PC-9 (cell line): ENCODE measurements at places on chromosomes 3 and 15. TPM values are rescaled to one million over a fixed set of nuclear protein-coding genes. Genes with fewer than 3 reads are reported as not detected.

DNA sequence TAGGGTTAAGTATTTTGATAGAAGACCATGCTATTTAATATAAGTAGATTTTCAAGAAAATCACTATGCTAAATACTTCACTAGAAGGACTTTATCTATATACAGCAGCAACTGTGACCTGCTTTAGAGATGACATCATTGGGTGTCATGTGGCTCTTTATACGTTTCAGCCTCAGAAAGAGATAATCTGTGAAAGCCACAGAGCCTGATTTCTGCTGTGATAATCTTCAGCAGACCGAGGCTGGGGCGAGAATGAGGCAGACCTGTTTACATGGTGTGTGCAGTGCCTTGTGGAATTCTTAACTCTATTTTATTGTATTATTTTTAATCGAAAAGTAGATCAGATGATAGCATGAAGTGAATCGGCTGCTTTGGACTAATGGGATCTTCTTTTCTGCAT, 471.2 kb downstream of the MFSD1 start:
- DNase-seq = no peak

- DNase-seq = peak; percentile 78
These were observed 5.5 kb downstream of the BMF start for GRCh38 chr15:40102897-40103858.

DNA sequence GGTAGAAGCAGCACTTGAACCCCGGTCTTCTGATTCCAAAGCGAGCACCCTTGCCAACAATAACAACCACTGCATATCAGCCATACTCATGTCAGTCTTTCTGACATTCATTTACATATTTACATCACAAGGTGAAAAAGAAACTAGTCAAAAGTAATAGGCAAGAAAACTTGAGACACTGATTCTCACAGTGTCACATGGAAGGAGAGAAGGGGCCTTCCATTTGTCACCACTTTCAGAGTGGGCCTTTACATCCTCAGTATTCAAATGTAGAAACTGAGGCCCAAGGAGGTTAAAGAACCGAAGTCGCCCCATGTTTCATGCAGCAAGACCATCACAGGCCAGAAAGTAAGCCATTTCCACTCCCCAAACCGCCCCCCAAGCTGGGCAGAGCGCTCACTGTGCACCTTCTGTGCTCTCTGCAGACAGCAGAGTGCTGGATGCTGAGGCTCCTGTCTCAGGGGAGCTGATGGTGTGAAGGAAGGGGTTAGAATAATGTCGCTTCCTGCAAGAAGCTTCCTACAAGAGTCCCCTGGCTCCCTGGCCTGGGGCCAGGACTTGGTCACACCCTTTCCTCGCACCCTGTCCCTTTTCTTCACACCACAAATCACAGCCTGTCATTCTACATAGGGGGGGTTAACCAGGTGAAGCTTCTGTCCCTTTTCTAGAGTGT, 260.1 kb downstream of the UACA start:
- DNase-seq = no peak

GRCh38 chr15:69848551-69849231, 249.0 kb downstream of the TLE3 start:
- DNase-seq = peak; percentile 67

DNA sequence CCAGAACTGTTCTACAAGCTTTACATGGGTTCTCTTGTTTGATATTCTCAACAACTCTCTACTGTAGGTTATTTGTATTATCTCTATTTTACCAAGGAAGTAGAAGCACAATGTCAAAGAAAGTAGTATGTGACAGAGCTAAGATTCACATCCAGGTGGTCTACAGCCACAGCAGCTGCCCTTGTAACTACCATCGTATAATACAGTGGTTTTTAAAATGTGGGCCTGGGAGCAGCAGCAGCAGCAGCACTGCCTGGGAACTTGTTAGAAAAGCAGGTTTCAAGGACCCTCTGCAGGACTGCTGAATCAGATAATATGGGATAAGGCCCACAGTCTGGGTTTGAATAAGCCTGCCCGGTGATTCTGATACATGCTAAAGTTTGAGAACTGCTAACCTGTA, 357.1 kb upstream of the SATB1 start:
- no peak for DNase-seq

DNA sequence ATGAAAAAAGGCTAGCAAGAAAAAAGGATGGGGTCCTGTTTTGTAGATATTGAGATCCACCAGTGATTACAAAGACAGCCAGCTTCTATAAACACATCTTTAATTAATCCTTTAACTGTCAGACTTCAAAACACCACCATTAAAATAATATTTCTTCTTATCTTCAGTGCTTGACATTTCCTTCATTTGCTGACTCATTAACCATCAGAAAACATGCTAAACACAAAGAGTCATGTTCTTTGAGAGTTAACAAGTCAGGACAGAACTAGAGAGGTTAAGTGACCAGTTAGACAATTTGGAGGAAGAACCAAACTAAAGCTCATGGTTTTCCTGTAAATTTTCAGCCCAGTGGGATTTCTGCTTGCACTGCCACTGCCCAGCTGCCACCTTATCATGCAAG, 111.4 kb downstream of the MEIS2 start:
- DNase-seq = no peak

GRCh38 chr3:125069968-125070745, 14.4 kb upstream of the HEG1 start:
- DNase-seq = peak; percentile 39

GRCh38 chr3:32226875-32227500, 11.5 kb upstream of the CMTM8 start:
- no peak for DNase-seq

DNA sequence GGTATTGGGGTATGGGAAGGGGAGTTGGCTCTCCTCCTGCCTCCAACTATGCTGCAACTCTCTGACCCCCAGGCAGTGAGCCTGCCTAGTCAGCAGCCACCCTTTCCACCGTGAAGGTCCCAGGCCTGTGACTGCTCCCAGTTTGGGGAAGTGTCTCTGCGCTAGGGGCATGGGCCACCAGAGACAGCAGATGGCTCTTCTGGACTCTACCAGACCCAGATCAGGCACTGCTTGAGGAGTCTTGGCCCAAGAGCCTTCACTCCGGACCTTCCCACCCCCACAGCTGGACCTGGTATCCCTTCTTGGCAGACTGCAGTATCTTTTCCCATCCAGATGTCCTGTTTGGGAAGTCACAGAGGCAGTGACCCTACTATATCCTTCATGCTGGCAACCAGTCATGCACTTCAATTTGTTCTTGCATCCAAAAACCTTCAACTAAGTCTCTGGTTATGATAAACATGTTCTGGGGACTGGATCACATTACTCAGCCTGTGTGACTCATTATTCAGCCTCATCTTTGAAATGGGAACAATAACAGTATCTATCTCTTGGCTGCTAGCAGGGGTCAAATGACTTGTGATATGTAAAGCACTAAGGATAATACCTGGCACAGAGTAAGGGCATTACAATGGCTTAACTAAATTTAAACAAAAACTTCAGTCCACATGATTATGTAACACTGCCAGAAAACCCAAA, 62.7 kb downstream of the POMGNT2 start:
- DNase-seq = peak; percentile 9

DNA sequence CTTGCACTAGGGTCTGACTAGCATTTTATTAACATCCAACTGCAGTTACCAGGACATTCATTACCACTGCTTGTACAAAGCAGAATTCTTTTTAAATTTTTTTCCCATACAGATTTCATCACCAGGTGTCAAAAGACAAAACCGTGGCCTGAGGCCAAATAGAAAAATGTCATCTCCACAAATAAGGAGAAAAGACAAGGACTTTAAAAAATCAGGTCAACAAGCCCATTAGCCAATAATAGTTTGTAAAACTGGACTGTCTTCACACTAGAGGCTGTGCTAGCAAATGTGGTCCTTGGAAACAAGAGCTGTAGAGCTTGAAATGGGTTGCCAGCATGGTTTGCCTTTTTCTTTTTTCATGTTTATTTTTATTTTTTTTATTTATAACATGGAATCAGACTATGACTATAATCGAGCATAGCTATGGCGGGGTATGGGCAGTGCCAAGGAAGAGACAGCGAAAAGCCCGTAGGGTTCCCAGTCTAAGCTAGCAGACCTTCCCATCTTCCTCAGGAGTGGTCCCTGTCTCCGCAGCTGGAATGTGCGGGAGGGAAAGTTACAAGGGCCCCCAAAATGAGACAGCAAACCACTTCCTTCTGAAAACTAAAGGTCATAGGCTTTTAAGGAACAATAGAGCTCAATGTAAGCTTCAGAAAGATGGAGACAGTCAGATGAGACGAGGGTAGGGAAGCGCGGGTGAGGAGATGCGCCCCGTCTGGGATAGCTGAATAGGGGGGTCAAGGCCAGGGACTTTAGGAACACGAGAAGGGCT, 1.5 kb downstream of the PTPN9 start:
- DNase-seq = no peak

DNA sequence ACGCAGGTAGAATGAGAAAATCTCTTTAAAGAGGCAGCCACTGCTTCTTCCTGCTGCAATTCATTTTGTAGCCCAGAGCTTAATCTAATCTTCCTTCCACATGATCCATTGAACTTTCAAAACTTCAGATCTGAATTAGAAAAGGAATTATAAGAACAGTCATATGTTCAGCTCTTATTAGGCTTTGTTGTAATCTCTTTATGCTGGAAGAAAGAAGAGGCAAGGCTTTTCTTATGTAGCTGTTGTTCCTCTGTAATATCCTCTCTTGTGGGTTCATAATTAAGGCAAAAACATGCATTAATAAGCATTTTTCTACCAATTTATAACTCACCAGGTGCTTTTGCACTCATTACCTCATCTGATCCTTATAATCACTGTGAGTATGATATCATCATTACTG, 634.9 kb upstream of the CFAP20DC start:
- no peak for DNase-seq

DNA sequence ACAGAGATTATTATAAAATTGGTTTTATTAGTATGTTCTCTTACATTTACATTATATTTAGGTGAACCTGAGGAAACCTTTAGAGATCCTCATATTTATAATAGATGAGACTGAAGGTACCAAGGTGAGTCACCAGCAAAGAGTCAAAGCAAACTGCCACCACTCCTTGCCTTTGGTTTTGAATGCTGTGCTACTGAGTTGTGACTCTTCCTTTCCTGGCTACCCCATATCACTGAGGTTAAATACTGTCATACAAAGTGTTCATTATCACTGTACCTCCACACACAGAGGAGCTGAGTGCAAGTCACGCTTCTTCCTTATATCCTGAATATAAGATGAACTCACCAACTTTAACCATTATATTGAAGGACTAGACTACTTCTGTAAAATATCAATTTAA, 168.2 kb downstream of the CBLB start:
- DNase-seq = no peak

The SLC9A9 gene
- total RNA-seq = 1.7 and 2.7 TPM in 2 replicates

DNA sequence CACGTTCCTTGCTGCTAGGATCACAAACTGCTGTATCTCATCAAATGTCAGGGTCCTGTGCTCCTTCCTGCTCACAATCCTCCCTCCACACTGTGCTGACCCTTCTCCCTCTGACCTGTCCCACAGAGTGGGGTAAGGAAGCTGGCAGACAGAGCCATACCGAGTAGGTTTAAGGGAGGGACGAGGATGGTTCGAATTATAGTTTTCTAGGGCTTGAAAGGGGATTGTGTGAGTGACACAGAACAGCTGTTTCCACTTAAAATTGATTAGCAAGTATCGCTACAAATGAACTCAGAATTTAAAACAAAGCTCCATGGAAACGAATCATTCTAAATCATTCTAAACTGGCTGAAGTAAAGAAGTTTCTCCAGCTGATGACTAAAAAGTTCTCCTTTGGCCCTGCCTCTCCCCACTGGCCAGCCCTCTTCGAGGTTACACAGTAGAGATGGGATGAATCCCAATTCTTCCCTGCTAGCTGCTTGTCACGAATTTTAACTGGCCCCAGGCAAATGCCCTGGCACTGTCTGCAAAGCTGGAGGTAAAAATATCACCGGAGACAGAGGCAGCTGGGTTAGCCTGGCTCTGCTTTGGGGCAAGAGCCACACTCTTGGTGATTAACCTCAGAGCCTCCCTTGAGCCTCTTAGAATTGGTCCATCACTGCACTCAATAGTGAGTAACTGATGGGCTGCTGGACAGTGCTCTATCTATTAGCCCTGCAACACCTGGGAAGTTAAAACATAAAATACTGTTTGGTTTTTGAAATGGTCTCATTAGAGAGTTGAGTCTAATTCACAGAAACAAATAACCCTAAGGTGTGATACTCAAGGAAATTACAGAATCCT, 194.9 kb downstream of the CHST2 start:
- no peak for DNase-seq

DNA sequence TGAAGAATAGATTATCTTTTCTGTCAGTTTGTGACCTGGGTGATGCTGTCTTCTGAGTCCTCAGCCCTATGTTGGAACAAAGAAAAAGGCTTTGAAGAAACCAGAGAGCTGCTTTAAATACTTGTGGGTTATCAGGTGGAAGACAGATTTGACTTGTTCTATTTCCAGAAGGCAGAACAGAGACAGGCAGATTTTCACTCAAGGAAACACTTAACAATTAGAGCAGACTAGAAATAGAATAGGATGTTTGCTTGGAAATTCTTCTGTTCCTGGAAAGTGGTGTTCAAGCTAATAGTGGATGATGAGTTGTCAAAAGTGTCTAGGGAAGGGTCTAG, 219.4 kb downstream of the UBE2E2 start:
- no peak for DNase-seq

The WDR76 gene
- 15.7 and 27.2 TPM in 2 replicates for total RNA-seq

- DNase-seq = no peak
These were observed 68.4 kb upstream of the SEC13 start for GRCh38 chr3:10389339-10389738.

The ARGFX gene
- total RNA-seq = not detected in 2 replicates

DNA sequence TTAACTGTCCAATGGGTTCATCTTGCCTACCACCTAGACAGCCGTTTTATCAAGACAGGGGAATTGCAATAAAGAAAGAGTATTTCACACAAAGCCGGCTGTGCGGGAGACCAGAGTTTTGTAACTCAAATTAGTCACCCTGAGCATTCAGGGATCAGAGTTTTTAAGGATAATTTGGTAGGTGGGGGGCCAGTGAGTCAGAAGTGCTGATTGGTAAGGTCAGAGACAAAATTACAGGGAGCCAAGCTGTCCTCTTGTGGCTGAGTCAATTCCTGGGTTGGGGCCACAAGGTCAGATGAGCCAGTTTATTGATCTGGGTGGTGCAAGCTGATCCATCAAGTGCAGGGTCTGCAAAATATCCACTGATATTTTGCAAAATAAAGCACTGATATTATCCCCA, 29.9 kb upstream of the GPD1L start:
- peak; percentile 42 for DNase-seq
